ENCODE measurements at places on chromosomes 7 and 10. TPM values are rescaled to one million over a fixed set of nuclear protein-coding genes. Genes with fewer than 3 reads are reported as not detected.
A peak's percentile ranks its signal among the peaks of the same experiment; 100 is the strongest.

DNA sequence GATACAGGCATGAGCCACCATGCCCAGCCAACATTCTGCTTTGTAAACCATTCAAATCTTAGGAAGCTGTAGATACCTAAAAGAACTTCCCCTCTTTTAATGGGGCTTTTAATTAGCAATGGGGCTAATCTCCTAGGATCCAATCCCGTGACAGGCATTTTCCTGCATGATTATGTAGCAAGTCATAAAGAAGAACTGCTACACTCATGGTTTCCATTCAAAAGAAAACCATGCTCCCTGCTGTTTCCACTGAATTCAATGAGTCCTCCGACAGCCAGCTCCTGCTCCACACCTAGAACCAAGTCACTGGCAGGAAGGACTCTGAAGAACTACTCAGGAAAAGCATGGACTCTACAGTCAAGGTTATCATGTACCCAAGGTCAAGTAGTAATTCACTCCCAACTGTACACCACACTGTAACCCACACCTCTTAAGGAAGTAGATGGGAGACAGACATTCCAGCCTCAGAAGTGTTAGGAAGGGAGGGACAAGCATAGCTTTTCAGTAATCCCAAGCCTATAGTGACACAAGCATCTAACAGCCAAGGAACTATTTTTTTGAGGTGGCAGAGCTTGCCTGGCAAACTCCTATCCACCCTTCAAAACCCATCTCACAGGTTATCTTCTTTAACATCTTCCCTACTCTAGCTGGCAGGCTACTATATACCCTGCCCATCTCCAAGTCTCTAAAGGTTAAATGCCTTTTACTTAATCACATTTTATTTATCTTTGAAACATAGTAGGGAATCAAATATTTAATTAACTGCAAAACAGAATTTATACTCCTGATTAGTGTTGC, 47.5 kb downstream of the CTBP2 start:
- no peak overlapping the region for H3K4me3 ChIP-seq
- H3K27me3 ChIP-seq, result no peaks in the 10 kb centered on the region
- DNase-seq, result no peak
- peaks cover 11% of the 10 kb centered on the region for H3K4me1 ChIP-seq

DNA sequence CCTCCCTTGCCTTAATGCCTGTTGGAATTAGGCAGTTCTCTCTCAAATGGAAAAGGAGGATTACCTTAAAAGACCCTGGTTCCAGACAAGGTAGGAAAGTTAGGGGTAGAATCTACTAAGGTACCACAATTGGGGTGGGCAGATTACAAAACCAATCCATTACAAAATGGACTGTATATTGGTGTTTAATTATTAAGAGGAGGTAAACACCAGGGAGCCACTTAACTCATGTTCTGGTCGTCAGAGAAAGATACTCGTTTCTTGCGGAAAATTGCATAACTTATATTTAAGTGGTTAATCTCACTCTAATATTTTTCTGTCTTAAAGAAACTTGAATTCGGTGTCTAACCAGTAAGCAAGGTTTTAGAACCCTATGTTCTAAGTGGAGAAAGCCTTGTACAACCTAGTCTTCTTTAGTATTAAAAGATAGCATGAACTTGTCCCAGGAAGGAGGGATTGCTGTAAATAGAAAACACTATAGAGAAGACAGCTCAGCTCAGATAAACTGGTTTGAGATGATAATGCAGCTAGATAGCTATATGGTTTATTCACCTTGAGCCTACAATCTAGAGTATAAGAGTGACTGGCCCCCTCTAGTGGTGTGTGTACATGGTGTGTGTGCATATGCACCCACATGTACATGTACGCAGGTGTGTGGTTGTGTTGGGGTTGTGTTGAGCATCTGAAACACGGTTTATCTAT, 58.0 kb upstream of the STRIP2 start:
- peaks cover 8% of the 10 kb centered on the region for H3K4me1 ChIP-seq
- no peak for DNase-seq

DNA sequence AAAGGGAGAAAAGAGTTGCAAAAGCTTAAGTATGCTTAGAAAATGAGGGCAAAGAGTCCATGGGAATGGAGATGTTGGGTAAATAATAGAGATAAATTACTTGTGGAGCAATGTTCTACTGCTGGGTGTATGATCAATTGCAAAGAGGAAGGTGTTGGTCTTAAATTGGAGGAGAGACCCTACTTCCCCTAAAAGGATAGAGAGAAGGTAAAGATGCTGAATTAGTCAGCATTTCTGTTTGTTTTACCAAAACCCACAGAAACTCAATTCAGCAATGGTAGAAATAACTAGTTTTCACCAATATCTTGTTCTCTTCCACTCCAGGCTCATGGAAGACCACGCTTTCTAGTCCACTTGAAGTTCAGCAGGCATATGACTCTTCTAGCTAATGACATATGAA, 32.1 kb downstream of the ASB4 start:
- no peak overlapping the region for H3K4me3 ChIP-seq
- no peak overlapping the region for H3K27ac ChIP-seq
- H3K4me1 ChIP-seq, result no peaks in the 10 kb centered on the region
- no peaks in the 10 kb centered on the region for H3K27me3 ChIP-seq
- H3K36me3 ChIP-seq, result no peaks in the 10 kb centered on the region

- no peaks in the 10 kb centered on the region for H3K36me3 ChIP-seq
- H3K27ac ChIP-seq, result peak overlapping the region; percentile 91
- no peaks in the 10 kb centered on the region for H3K27me3 ChIP-seq
These were observed 57.7 kb upstream of the COMTD1 start for GRCh38 chr10:75293446-75293820.

TSPAN14 gene
- polyA plus RNA-seq, result 24.6 TPM

ZNF775 gene
- polyA plus RNA-seq, result 2.9 TPM
